ENCODE measurements at places on chromosomes 11 and 22.

- no peak for DNase-seq
These were observed 50.5 kb upstream of the POU2AF2 start for GRCh38 chr11:111194860-111195568.

GRCh38 chr11:21635394-21636145, 557.3 kb upstream of the ANO5 start:
- DNase-seq, result no peak

DNA sequence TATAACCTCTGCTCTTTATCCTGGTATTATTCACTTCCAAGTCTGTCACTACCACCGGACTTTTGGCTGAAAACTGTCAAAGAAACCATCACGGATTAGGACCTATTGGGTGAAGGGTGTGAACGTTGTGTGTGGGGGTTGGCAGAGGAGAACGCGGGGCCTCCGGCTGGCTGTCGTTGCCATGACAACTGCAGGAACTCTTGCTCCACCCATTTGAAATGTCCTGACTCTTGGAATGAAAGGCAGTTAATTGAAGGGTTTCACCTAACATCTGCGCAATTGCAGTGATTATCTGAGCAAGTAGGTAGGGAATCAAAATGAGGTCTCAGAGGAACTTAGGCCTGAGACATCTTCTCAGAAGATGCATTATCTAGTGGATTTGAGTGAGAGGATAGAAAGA, 60.9 kb upstream of the CLMP start:
- no peak for DNase-seq

DNA sequence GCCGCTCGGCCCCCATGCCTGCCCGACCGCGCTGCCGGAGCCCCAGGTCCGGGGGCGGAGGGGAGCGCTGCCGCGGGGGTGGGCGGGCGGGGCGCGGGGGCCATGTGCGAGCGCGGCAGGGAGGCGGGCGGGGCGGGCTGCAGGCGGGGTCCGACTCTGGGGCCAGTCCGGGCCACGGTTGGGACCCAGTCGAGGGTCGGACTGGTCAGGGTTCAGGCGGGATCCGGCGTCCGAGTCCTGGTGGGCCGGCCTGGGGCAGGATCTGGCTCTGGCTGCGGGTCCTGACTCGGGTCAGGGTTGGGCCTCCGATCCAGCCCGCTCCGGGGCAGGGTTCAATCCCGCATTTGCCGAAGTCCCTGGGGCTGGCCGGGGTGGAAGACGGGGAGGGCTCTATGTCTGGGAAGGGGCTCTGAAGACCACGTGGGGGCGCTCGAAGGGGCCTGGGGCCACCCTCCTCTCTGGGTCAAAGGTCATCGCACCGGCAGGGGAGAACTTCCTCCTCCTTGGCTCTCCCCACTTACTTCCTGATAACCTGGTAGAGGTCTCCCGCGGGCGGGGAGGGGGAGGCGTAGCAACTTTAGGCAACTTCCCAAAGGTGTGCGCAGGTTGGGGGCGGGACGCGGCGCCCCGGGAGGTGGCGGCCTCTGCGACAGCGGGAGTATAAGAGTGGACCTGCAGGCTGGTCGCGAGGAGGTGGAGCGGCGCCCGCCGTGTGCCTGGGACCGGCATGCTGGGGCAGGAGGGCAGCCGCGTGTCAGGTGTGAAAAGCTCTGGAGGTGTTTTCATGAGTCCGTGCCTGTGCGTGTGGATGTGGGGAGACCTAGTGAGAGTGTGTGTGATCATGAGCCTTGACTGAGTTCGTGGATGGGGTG, 603 bp downstream of the ESRRA start:
- DNase-seq, result peak; percentile 70

DNA sequence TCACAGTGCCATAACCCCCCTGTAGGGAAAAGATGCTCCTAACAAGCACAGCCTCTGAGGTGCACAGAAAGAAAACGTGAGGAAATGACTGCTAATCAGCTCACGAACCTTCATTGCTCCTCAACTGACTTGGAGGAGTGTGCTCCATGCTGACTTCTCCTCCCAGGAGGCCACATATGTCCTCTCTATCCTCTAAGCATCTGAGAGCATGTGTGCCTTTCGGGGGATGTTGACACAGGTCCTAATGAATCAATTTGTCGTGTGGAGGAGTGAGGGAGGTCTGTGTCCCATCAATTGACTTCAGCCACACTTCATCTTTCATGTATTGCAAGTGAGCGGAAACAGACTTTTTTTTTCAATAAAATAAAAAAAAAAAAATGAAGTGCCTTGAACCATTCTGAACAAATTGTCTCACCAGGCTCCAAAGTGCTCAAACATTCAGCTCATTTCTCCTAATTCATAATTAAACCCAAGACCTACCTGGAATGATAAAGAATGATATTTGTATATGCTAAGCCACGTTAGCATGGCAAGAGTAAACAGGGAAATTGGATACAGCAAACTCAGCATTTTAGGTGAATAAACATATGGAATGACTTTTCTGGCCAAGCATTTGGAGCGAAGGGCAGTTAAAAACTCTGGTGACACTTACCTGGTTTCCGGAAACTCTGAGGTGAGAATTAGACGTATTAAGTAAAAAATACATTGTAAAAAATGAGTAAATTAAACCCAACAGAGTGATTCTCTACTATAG, 317.6 kb upstream of the FAT3 start:
- DNase-seq, result no peak

GRCh38 chr11:46456269-46457001, 64.9 kb upstream of the CHRM4 start:
- DNase-seq, result no peak

DNA sequence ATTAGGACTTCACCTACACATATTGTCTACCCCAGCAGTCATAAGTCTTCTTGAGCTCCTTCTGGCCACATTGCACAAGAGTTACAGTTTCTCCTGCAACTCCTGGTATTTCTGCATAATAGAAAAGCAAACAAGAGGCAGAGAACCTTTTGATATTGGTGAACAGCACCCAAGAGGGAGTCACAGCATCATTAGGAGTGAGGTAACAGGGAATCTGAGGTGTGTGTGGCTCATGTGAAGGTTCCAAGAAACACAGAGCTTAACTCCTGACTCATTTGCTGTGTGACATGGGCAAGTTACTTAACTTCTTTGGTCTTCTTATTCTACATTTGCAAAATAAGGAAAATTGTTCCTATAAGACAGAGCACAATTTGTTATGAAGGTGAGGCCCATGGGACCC, 374.6 kb downstream of the INSC start:
- DNase-seq, result no peak

DNA sequence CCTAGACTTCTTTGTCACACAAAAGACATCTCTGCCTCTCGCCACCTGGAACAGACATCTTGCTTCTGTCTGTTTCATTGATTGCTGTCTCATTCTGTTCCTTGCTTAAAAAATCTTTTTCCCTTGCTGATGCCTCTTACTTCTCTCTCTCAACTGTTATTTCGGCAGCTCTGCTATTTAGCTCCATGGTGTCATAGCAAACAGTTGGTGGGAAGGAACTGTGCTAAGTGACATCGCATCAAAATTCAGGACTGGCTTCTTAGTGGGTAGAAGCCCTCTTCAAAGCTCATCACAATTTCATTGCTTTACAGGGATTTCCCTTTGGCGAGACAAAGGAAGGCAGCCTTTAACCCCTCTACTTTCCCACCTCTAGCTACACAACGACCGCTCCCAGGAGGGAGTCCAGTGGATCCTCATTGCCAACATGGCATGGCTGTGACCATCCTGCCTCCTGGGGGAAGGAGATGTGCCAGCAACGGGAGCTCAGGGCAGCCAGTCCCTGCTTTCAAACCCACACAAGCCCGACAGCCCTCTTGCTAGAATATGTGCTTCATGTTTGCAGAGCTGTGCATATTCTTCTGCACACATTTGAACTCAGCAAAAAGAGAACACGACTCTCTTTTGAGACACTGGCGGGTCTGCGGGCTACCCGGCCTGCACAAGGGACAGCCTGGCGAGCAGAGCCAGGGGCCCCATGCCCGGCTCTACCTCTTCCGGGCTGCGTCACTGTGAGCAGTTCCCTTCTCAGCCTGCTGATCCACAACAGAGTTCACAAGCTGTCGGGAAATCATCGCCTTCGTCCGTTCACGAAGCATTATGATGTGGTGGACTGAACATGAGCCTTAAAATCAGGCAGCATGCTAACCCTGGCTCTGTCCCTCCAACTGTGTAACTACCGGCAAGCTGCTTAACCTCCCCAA, 51.1 kb upstream of the JAM3 start:
- no peak for DNase-seq

- DNase-seq, result no peak
These were observed 3.6 kb downstream of the SHISAL1 start for GRCh38 chr22:44309137-44309536.

GRCh38 chr11:99066618-99067317, 46.0 kb downstream of the CNTN5 start:
- no peak for DNase-seq

GRCh38 chr11:36500315-36500721, 9.8 kb downstream of the TRAF6 start:
- no peak for DNase-seq

- DNase-seq, result no peak
These were observed 375.1 kb downstream of the OPCML start for GRCh38 chr11:133156986-133157745.

GRCh38 chr11:116888024-116888423, 50.6 kb upstream of the APOA1 start:
- DNase-seq, result no peak

GRCh38 chr22:44379817-44380755, 67.3 kb upstream of the SHISAL1 start:
- DNase-seq, result no peak

DNA sequence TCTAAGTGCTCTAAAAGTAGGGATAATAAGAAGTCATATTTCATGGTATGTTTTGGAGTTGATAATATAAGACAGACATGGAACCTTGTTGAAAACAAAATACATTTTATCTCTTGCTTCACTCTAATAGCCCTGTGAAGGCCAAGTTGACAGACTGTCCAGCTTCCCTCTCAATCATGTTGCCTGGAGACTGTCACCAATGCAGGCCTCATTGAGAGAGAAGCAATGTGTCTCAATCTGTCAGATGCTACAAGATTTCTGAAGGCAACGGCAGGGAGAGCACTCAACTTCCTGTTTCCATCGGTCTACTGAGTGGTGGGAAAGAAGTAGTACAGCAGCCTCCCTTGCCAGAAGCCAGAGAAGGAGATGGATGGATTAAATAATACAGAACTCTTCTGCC, 23.6 kb upstream of the FJX1 start:
- DNase-seq, result no peak

DNA sequence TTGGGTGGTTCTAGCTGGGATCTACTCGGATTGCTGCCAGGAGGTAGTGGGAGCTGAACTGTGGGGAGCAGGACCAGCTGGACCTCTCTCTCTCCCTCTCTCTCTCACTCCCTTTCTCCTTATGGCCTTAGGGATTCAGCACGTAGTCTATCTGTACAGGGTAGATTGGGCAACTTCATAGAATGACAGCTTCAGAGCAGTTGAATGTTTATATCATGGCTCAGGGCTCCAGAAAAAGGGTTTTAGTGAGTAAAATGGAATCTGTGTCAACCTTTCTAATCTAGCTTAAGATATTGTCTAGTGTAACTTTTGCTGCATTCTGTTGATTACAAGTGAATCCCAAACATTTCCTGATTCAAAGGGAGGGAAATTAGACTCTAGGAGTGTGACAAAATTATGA, 127.7 kb upstream of the PDGFD start:
- no peak for DNase-seq

DNA sequence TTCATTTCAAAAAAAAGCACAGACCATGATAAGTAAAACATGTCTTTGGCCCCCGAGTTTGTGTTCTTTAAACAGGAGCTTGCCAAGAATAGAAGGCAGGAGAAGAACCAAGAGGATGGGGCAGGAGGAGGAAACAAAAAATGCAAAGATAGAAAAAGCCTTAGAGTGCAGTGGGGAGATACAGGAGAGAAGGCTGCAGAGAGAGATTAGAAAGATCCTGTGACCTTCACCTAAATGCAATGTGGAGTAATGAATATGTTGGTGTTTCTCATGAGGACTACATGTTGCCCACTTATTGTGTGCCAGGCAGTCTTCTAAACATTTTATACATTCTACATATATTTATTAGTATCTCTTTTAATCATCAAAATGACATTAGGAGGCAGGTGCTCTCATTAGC, 2.3 kb upstream of the APLNR start:
- no peak for DNase-seq

DNA sequence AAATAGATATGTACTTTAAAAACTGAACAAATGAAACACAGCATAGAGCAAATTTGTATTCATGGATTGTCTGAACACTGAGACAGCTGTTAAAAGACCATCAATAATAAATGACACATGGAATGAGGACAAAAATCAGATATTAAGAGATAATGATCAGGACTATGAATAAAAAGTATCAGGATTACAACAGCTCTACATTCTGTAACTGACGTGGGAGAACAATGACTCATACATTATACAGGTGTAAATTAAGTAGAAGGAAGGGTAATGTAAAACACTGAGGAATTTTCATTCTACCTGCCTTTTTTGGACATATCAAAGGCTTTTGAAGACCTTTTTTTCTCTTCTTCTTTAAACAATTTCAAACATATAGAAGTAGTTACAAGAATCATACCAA, 310.9 kb upstream of the ANO3 start:
- DNase-seq, result no peak

DNA sequence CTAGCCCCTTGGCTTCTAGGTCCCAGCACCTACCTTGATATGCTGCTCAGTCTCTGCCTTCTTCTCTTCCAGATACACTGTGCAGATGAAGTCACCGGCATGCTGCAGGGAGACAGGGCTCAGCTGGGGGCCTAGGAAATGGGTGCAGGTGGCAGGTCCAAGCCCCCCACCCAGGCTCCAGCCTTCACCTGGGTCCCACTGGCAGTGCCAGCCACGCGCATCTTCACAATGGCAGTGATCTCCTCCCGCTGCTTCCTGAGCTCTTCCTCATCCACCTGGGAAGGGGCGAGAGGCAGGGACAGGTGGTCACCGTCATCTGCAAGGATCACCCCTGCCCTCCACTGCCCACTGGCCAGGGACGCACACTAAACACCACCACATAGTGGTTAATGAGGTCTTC, 21.1 kb upstream of the PDE2A start:
- DNase-seq, result no peak

GRCh38 chr11:70712471-70712870, 314.1 kb downstream of the CTTN start:
- no peak for DNase-seq

GRCh38 chr11:71305451-71306125, 53.2 kb upstream of the SHANK2 start:
- no peak for DNase-seq
